ENCODE measurements at places on chromosomes 11 and 22. TPM values are rescaled to one million over a fixed set of nuclear protein-coding genes. Genes with fewer than 3 reads are reported as not detected.

F2 gene
- not detected for total RNA-seq

APOL5 gene
- 0.44 TPM for total RNA-seq

SERPINH1 gene
- total RNA-seq: 479 TPM

VPREB1 gene
- total RNA-seq: 0.66 TPM

CSF2RB gene
- 2.9 TPM for total RNA-seq

TP53I11 gene
- total RNA-seq: 34.5 TPM

AQP11 gene
- 7.9 TPM for total RNA-seq

LYVE1 gene
- 17.8 TPM for total RNA-seq

TTLL12 gene
- 31.8 TPM for total RNA-seq

Measured in camera-type eye (tissue), 1 donor.